ENCODE measurements at places on chromosomes 11 and 22.
A peak's percentile ranks its signal among the peaks of the same experiment; 100 is the strongest.

DNA sequence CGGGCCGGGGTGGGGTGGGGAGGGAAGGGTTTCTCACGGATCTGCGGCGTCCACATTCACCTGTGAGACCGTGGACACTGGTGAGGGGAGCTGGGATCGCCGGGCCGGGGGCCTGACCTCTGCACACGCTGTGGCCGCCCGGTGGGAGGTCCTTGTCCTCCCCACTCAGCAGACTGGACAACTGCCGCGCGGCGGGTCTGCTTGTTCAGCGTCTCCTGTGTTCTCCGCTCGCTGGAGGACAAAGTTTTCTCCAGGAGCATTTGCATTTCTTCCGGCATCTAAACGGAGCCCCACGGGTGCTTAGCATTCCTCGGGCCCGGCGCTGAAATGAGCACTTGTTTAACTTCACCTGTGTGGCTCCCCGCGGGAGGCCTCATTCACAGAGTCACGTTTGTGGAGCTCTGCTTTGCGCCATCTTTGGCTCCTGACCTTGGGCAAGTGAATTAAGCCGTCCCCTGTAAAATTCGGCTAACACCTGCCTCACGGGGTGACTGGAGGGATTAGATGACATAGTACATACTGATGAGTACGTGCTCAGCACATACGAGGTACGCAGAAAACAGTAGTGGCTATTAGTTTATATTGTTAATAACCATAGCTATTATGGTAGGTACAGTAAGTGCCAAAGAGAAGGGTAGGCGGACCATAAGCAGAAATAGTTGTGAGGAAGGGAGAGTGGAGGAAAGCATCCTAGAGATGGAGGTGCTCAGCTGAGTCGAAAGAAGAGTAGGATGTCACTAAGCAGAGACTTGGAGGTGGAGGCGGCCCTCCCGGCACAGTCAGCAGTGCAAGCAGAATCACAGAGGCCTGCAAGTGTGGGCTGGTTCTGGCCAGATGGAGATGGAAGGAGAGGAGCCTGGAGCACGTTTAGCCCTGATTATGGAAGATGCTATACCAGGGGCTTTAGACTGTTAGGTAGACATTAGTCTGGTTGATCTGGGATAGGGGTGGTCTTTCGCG, 885 bp downstream of the TRMU start:
- no peak for DNase-seq

DNA sequence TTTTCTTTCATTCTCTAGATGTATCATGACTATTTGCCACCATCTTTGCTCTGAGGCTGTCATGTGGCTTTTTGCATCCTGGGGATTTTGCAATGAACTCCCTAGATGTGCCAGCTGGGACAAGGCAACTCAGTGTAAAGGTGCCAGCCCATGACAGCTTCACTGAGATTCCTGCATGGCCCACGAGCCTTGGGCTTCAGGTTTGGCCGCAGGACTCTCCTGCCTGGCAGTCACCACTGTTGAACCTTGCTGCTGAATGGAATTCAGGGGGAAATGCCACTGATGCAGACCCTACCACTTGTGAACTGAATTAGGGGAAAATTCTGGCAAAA, 385.2 kb downstream of the SOX6 start:
- DNase-seq, result no peak

- no peak for DNase-seq
Measured at GRCh38 chr11:106724293-106724892, 293.9 kb downstream of the GUCY1A2 start.

DNA sequence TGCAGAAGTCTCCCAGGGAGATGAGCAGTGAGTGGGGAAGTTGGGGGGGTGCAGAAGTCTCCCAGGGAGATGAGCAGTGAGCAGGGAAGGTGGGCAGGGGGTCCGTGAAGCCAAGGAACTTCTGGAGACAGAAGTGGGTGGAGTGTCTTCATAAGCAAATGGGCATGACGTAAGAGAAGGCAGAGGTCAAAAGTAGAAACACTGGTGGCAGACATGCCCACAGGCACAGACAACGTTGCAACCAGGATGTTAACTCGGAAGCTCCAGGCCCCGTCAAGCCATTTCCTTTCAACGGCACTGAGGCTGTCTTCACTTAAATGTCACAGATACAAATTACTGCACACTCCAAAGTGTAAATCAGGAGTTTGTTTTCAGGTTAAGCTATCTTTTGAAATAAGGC, 186.1 kb downstream of the SHANK2 start:
- DNase-seq, result no peak

DNA sequence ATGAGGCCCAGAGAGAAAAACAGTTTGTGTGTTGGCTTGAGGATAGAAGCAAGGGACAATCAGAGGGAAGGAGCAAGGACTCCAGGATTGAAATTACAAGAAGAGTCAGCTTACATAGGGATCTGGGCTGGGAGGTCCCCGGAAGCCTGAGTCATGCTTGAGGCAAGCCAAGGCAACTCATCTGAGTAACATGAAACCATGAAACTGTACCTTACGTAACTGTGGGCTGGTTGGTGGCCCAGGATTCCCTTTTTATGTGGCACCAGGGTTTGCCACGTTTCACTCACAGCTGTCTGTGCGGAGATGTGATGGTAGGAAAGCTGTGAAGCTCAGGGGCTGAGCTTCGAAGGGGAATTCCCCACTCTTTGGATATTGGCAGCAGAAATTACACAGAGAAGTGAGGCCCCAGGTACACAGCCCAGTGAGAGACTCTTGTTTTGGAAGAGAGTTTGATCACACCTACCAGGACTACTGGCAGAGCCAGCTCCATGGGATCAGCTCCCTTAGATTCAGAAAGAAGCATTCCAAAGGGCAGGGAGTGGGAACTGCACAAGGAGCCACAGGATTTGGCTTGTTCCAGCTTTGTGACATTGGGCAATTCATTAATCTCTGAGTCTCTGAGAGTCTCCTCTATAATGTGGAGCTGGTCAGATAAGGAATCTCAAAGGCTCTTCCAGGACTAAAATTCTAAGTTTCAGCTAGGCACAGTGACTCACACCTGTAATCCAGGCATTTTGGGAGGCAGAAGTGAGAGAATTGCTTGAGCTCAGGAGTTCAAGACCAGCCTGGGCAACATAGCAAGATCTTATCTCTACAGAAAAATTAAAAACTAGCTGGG, 7.8 kb downstream of the SLC5A1 start:
- DNase-seq, result no peak

DNA sequence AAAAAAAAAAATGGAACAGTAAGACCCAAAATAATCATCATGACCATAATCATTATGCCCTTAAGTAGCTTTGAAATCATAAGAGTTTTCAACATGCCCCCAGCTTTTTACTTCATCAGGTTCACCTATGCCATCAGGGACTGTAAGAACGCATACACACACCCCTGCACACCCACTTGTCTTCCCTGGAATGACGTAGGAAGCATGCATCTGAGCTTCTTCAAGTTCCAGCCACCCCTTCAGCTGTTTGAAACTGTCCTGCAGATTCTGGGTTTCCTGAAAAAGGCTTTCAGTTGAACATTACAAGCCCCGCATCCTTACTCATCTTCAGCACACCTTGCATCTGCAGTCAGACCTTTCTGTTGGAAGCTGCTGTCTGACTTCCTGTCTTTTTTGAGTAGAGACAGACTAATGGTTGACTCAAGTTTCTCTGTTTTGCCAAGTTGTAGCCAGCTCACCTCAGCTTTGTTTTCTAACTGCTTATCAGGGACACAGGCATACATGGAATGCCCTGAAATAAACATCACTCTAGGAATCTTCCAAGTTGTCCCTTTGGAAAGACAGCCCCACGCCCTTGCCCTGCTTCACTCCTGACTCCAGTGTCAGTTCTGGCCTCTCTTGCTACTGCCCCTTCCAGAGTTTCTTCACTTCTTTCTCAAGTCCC, 37.0 kb downstream of the ARHGAP1 start:
- no peak for DNase-seq

GRCh38 chr22:43133401-43133800, 9.8 kb downstream of the MCAT start:
- DNase-seq, result no peak

GRCh38 chr11:61971248-61972111, 4.0 kb upstream of the FTH1 start:
- peak; percentile 96 for DNase-seq

DNA sequence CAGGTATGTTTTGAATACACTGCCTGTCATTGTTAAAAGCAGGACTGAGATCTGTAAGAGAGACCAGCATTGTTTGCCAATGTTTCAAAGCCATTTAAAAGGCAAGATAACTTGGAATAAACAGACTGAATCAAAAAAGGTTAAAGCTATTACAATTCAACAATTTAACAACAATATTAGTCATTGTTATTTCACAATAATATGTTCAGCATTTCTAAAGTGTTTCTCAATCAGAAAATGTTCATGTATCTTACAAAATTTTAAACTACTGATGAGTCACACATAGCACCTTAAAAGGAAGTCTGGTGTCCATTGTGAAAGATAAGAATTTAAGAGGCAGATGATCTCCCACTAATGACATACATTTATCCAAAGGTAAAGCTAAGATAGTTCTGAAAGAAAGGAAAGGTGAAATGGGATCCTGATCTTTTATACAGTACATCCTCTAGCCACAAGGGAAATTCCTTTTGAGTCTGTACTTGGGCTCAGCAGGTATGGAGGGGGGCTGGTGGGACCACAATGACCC, 79.7 kb downstream of the MAML2 start:
- no peak for DNase-seq

- DNase-seq, result no peak
Measured at GRCh38 chr11:32466279-32466915, 31.1 kb upstream of the WT1 start.

DNA sequence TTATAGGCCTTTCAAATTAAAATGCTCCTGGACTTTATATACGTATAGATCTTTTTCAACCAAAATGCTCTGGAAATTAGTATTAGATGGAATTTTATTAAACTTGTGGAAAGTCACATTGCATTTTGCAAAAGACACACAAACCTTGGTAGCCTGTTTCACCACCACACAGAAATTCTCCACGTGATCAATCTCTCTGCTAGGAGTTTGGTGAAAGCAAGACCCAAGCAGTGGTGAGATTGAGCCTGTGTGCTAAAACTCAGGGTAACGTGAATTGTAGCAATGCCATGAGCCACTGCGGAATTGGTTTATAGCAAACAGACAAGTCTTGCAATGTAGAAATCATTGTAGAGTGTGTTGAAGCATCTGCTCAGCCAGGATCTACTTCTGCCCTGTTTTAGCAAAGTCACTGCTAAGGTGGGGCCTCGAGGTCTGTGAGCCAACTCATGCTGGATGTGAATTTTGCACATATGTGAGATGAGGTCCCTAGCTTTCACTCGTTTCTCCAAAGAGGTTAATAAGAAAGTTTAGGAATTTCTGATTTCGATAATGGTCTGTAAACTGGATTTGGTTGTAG, 184.8 kb downstream of the DBX1 start:
- no peak for DNase-seq

DNA sequence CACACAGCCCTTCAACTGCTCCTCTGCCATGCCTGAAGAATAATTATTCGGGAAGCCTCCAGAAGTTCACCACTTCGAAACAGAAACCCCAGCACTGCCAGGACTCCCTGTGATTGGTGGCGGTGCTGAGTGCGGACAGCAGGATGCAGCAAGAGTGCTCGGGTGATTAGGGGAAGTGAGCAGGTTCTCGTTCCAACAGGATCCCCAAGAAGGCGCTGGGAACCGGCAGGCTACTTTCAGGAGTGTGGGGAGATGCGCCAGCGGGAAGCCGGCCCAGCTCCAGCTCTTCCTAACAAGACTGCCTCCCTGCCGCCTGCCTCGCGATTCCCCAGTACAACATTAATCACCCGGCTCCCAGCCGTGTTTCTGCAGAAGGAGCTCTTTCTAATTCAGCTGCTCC, 630.2 kb downstream of the BRD1 start:
- DNase-seq, result no peak

DNA sequence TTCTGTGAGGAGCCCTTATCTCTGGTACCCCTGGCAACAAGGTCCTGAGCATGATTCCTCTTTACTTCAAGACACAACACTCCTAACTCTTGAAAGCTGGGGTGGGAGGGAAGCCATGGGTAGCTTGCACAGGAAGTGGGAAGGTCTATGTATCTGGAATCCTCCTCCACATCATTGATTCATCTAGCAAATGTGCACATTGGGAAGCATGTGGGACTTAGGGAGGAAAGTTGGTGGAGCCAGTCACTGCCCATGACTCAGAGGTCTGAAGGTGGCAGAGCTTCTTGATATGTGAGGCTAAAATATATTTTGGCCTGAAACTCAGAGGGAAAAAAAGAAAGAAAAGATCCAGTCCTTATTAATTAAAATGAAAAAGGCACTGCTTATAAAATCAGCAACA, 1000.9 kb downstream of the DLG2 start:
- DNase-seq, result no peak

DNA sequence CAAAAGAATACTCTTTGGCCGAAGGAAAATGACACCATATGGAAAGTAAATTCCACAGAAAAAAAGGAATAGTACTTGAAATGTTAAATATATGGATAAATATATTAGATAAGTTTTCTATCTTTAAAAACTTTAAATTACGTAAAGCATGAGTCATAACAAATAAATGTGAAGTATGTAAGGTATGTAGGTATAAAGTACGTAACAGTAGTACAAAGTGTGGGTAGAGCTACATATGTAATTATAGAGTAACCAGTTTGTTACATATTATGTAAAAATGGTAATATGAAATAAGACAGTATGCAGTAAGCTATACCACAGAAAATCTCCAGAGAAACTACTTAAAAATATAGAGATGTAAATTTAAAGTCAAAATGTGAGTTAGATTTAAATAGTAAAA, 582.3 kb upstream of the CHORDC1 start:
- DNase-seq, result no peak

DNA sequence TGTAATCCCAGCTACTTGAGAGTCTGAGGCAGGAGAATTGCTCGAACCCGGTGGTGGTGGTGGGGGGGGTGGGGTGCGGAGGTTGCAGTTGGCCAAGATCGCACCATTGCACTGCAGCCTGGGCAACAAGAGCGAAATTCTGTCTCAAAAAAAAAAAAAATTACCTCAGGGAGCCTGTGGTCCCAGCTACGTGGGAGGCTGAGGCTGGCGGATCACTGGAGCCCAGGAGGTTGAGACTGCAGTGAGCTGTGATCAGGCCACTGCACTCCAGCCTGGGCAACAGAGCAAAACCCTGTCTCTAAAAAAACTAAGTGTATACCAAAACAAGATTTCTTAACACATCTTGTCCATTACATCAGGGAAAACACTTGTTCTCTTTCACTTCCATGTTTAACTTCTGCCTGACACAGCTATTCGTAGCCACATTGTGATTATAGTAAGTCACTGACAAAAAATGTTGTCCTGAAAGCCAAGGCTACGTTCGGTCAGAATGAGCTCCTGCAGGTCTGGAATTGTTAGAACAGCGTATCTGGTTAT, 1.4 kb downstream of the TMEM80 start:
- DNase-seq, result no peak

DNA sequence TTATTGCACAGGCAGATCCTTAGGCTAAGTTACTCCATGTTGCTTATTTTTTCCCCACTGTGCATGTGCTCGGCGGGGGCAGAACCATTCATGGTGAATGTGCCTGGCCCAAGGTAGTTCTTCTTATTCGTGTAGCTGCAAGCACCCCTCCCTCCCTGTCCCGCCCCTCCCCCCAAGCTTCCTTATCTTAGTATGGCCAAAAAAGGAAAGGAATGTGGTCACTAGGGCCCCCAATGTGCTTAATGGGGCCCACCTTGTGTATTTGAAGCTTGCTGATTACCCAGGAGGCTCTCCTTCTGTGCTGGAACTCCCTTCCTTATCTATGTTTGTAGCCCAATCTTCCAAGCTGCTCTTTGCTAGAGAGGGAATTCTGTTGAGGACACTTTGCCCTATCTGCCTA, 1259.7 kb upstream of the RAG2 start:
- DNase-seq, result no peak

All from glomerular endothelial cell (primary cell).